ENCODE measurements at places on chromosomes 1 and 21.

- DNase-seq, result no peak
Observed at GRCh38 chr1:45608175-45609156, 15.4 kb downstream of the CCDC17 start.

GRCh38 chr1:75264112-75264511, 129.9 kb downstream of the LHX8 start:
- no peak for DNase-seq

GRCh38 chr1:221829327-221830015, 87.6 kb upstream of the DUSP10 start:
- peak; percentile 93 for DNase-seq

DNA sequence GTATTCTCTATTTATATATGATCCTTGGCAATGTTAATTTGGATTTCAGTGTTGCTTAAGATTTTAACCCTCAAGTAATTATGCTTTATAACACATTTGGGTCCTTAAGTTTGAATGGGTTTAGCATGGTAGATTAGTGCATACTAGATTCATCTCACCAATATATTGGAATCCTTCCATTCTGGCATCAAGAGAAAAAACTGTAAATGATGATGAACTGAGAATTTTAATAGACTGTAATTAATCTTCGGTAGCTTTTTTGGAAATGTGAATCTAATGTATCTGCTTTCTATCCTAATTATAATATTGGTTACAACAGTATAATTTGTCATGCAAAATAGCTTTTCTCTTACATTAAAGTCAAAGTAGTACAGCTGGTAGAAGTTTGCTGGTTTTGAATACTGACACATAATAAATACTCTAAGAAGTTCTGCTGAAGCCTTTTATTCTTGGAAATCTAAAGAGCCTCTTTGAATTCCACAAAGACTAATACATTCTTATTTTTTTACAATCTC, 279.8 kb downstream of the AMY1C start:
- no peak for DNase-seq

- DNase-seq, result peak; percentile 44
Observed at GRCh38 chr1:156480411-156481192, 20.0 kb downstream of the MEF2D start.

DNA sequence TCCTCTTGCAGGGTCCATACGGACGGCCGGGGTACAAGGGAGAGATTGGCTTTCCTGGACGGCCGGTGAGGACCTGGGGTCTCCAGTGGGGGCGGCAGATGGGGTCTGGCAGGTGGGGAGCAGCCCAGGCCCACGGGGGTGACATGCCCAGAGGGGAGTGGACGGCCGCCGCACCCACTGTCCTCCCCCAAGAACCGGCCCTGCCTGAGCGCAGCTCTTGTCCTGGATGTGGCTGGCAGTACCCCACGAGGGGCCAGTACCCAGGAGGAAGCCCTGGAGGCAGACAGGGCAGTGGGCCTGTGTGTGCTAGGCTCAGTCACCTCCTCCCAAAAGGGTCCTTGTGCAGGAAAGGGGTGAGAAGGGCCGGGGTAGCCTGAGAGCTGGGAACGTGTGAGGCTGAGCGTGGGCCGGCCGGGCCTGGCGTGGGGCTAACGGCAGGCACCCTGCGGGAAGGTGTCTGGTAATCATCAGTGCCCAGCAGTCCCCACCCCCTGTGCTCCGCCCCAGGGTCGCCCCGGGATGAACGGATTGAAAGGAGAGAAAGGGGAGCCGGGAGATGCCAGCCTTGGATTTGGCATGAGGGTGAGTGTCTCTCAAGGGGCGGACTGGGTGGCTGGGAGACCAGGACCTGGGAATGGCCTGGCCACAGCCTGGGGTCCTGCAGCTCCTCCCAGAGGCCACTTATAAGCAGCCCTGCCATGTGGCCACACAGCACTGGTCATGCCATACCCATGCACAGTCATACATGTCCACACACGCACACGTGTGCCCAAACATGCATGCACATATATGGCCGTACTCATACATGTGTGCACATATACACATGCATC, 47.2 kb downstream of the SLC19A1 start:
- no peak for DNase-seq

DNA sequence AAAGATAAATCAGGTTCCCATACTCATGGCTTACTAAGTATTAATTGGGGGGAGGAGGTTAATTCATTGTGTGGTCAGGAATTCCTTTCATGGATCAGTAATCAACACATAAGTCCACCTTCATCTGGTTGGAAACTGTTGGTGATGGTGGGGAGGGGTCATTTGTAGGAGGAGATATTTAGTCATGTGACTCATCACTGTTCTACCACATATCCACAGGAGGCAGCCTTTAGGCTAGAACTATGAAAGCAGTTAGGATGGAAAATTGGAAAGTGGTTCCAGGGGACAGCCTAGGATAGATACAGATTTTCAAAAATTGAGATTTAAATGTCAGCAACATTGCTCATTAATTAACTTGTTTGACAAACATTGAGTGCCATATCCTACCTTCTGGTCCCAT, 122.8 kb upstream of the PAXBP1 start:
- DNase-seq, result no peak

DNA sequence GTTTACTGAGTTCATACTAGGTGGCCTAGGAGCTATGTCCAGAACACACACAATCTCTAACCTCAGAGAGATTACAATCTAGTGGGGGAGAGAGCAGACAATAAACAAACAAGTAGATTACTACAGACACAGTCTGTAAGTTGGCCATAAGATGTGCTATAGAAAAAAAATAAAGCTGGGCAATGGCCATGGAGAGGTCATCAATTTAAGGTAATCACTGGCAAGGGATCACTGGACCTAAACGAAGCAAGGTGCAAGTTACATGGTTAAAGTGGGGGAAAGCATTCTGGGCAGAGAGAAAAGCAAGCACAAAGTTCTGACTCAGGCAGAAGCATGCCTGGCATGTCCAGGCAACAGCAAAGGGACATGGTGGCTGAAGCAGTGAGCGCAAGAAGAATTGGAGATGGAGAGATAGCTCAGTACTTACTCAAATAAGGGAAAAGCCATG, 147.0 kb downstream of the RERE start:
- DNase-seq, result peak; percentile 52

GRCh38 chr1:12272770-12273169, 42.9 kb downstream of the VPS13D start:
- DNase-seq, result no peak

DNA sequence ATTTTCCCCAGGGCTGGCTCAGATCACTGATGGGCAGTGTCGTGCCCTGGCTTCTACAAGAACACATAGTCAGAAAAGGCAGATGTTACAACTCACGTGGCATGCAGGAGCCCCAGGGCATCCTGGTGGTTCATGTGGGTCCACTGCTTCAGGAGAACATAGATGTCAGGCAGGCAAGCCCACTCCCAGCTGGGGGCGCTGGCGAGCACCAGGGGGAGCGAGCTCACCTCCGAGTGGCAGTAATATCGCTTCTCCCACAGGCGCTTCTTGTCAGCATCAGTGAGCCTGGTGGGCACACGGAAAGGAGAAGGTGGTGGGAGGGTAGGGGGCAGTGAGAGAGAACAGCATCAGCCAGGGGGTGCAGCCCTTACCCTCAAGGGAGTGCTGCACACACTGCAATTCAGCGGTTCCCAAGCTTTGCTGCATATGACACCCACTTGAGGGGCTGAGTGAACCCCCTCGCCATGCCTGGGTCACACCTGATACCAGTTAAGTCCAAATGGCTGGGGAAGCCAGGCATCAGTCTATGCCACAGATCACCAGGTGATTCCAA, 34.3 kb upstream of the PPP1R15B start:
- peak; percentile 53 for DNase-seq

DNA sequence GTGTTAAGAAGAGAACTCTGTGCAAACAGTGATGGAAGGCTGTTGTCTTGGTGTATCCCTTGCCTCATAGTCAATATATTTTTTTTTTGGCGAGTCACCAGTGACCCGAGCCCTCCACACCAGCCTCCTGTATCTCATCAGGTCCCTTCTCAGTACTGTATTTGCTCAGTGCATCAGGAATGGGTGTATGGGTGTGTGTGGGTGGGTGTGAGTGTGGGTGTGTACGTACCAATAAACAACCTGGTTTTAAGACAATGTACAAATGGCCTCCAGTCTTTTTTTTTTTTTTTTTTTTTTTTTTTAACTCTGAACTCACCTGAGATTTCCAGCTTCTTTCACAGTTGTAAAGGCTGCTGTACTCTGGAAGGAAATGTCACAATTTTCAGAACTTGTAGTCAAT, 7.3 kb downstream of the MYOG start:
- DNase-seq, result no peak

DNA sequence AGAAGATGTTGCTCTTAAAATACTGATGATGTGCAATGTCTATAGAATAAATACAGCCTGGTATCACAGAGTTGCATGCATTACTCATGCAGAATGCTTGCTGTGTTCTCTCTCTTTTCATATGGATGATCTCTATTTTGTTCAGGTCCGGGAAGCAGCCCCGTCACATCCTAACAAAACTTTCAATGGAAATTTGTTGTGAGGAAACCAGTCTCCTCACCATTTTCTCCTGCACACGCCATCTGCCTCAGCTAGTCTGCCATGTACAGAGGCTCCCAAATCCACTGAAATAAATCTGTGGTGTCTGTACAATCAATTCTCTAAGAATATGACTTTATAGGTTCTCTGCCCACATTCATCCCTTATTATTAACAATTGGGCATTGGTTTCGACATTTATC, 42.4 kb downstream of the DAB1 start:
- DNase-seq, result no peak

DNA sequence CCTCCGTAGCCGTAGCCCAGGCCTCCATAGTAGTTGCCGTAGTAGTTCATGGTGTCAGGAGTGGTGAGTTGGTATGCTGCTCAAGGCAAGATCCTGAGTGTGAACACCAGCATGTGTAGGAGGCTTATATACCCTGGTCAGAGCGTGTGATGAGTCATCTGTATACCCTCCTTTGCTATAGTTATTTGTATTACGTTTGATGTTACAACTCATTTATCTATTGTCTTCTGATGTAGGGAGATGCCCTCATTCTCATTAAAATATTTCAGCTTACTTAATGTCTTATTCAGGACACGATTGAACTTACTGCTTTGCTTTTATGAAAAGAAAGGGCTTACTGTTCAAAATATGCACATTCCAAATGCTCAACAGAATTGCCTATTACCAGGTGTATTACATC, at the start of gene KRTAP19-5:
Gene KRTAP19-5, minus strand, starts transcription at position 101 of the 400 bp plus-strand sequence. Its CDS starts 51 bp downstream, at position 50.
- no peak for DNase-seq

- peak; percentile 67 for DNase-seq
Observed at GRCh38 chr1:162663086-162663485, 30.8 kb downstream of the DDR2 start.

- no peak for DNase-seq
Observed at GRCh38 chr1:3074297-3074741, 5.3 kb downstream of the PRDM16 start.

All from EL (cell line).